ENCODE measurements at places on chromosomes 16 and 17. TPM values are rescaled to one million over a fixed set of nuclear protein-coding genes. Genes with fewer than 3 reads are reported as not detected.

Gene MYO1D
- 4.8 TPM for total RNA-seq

Gene SMG1
- 23.5 TPM for total RNA-seq

Gene NKD1
- total RNA-seq, result 0.08 TPM

Gene FN3K
- total RNA-seq, result 1.4 TPM

Gene DRC7
- total RNA-seq, result not detected

Gene OTOA
- total RNA-seq, result not detected

Gene IRX5
- total RNA-seq, result not detected

Gene CRYBA1
- not detected for total RNA-seq

Gene MYO15A
- 0.26 TPM for total RNA-seq

Gene NTN1
- total RNA-seq, result 0.78 TPM

Gene CD7
- 14.8 TPM for total RNA-seq

Gene TP53TG3C
- total RNA-seq, result not detected

Gene PLA2G10
- total RNA-seq, result not detected

Gene SBK1
- under 0.01 TPM for total RNA-seq

Gene TAT
- not detected for total RNA-seq

Gene KRTAP2-3
- not detected for total RNA-seq

Gene CES5A
- not detected for total RNA-seq

Gene ZNF750
- total RNA-seq, result not detected

Gene GRAPL
- total RNA-seq, result 0.72 TPM

Gene GLOD4
- 33.5 TPM for total RNA-seq
